Astrocyte (in vitro differentiated cells and primary cell): ENCODE measurements at places on chromosomes 4 and X. TPM values are rescaled to one million over a fixed set of nuclear protein-coding genes. Genes with fewer than 3 reads are reported as not detected.

DNA sequence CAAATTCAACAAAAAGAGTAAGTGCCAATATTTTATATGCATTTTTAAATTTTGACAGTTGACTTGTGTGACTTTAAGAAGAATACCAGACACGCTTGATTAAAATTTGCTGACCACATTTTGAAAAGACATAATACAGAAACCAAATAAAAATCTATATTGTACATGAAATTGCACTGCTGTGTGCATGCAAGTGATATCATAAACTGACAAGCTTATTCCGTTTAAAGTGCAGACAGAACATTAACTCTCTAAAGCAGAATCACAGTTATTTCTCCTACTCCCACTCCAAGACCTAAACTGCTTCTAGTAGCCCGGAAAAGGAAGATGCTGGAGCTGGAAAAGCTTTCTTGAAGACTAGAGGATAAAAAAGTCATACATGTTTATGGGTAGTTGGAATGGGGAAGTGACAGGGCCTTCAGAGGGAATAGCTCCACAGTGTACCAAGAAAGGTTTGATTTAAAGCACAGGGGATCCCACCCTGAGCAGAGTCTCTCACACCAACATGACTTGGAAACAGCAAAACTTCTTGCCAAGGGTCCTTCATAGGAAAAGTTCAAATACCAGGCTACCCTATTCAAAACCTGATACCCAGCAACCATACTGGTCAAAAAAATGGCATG is 34.1 kb upstream of the NAF1 start:
- H3K27me3 ChIP-seq: no peaks in the 10 kb centered on the region
- H3K4me3 ChIP-seq: no peak overlapping the region
- no peak overlapping the region for H3K27ac ChIP-seq
- no peak for DNase-seq
- no peaks in the 10 kb centered on the region for H3K36me3 ChIP-seq

Gene FAAH2
- 0.19 and 0.20 TPM in 2 replicates for total RNA-seq

Gene XPNPEP2
- not detected in 2 replicates for total RNA-seq

Gene RTL9
- 0.91 and 0.94 TPM in 2 replicates for total RNA-seq

Gene MAGEC2
- not detected in 2 replicates for total RNA-seq

DNA sequence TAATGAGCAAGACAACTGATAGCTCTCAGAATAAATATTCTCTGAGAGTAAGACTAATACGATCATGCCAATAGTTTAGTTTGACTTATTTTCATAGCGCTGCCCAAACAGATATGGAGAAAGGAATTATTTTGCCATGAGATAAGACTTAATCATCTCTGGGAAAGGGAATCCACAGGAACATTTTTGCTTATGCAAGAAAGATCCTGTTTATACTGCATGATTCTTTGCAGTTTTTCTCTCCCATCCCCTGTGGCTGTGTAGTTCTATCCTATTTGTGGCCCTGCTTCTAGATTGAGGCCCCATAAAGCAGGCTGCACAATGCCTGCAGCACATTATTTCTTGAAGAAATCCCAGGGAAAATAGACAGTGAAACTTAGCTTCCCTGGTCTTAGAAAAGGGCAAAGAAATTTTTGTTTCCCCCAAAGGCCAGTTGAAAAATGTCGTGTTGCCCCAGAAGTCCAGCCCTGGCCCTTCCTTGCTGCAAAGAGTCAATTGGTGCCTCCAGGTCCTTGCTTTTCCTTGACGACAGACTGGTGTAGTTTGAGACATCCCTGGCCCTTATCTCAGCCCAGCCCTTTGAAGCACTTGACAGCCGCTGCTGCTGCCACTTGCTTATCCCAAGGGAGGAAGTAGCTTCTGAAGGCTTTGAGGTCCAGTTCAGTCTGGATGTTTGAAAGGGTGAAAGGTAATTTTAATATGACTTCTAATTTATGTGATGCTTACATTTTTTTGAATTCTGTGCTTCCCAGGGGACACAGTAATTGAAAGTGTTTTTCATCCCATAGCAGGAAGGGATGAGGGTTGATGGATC is 45.0 kb upstream of the SH3RF1 start:
- peak; percentile 74 for DNase-seq
- H3K4me1 ChIP-seq: peaks cover 18% of the 10 kb centered on the region
- H3K4me3 ChIP-seq: no peak overlapping the region

Gene DDX53
- not detected in 2 replicates for total RNA-seq

DNA sequence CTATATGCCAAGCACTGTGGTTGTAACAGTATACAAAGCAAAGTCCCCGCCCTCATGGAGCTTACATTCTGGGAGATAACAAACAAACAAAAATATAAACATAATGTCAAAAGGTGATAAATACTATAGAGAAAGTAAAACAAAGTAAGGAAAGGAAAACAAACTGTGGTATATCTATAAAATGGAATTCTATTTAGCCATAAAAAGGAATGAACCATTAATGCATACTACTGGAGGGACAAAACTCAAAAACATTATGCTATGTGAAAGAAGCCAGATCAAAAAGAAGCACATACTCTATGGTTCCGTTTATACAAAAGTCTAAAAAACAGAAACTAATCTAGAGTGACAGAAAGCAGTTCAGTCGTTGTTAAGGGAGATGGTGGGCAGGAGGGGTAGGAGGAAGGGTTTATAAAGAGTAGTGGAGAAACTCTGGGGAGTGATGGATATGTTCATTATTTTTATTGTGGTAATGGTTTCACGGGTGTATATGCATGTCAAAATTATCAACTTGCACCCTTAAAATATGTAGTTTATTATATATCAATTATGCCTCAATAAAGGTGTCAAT is 31.5 kb downstream of the GPC3 start:
- no peaks in the 10 kb centered on the region for H3K27me3 ChIP-seq
- H3K4me1 ChIP-seq: no peaks in the 10 kb centered on the region
- H3K36me3 ChIP-seq: no peaks in the 10 kb centered on the region

- no peak overlapping the region for H3K27ac ChIP-seq
- no peak overlapping the region for H3K4me3 ChIP-seq
- H3K36me3 ChIP-seq: no peaks in the 10 kb centered on the region
Measured at GRCh38 chrX:153499876-153500275, 5.1 kb downstream of the BGN start.

DNA sequence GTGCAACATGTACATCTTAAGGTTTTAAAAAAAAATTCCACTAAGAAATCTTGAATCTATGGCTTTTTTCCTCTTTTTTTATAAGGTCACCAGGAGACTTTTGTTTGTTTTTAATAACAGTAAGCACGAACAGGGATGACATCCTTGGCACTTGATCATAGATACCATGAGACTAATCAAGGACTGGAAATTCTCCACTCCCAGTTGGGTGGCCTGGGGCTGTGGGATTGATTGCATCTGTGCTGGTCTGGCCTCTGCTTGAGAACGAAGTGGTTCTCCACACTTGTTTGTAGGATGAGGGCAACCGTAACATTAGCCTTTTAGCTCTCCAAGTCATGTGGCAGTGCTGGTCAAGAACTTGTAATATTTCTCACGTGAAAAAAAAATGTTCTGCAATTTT is 35.4 kb downstream of the SNX25 start:
- no peak overlapping the region for H3K27ac ChIP-seq
- peaks cover 3% of the 10 kb centered on the region for H3K36me3 ChIP-seq
- H3K27me3 ChIP-seq: no peaks in the 10 kb centered on the region

- no peaks in the 10 kb centered on the region for H3K27me3 ChIP-seq
- no peaks in the 10 kb centered on the region for H3K4me1 ChIP-seq
- no peak overlapping the region for H3K4me3 ChIP-seq
- H3K27ac ChIP-seq: no peak overlapping the region
- no peak for DNase-seq
Measured at GRCh38 chrX:108216405-108216804, 124.8 kb downstream of the ATG4A start.

DNA sequence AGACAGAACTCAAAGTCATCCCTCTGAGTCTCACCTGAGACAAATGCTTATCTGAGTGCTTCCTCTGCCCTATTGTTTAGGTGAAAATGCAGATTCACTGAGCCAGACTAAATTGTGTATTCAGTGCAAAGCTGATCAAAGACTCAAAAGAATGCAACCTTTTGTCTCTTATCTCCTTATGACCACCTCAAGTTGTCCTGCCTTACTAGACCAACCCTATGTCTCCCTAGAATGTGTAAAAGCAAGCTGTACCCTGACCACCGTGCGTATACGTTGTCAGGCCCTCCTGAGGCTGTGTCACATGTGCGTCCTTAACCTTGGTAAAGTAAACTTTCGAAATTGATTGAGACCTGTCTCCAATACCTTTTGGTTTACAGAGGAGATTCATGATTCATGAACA is 63.6 kb upstream of the SH3RF1 start:
- DNase-seq: no peak
- H3K27ac ChIP-seq: no peak overlapping the region
- no peak overlapping the region for H3K4me3 ChIP-seq
- H3K36me3 ChIP-seq: no peaks in the 10 kb centered on the region
- H3K27me3 ChIP-seq: no peaks in the 10 kb centered on the region

Gene TEX13D
- not detected in 2 replicates for total RNA-seq

Gene RASL11B
- total RNA-seq: 4.4 and 5.1 TPM in 2 replicates

DNA sequence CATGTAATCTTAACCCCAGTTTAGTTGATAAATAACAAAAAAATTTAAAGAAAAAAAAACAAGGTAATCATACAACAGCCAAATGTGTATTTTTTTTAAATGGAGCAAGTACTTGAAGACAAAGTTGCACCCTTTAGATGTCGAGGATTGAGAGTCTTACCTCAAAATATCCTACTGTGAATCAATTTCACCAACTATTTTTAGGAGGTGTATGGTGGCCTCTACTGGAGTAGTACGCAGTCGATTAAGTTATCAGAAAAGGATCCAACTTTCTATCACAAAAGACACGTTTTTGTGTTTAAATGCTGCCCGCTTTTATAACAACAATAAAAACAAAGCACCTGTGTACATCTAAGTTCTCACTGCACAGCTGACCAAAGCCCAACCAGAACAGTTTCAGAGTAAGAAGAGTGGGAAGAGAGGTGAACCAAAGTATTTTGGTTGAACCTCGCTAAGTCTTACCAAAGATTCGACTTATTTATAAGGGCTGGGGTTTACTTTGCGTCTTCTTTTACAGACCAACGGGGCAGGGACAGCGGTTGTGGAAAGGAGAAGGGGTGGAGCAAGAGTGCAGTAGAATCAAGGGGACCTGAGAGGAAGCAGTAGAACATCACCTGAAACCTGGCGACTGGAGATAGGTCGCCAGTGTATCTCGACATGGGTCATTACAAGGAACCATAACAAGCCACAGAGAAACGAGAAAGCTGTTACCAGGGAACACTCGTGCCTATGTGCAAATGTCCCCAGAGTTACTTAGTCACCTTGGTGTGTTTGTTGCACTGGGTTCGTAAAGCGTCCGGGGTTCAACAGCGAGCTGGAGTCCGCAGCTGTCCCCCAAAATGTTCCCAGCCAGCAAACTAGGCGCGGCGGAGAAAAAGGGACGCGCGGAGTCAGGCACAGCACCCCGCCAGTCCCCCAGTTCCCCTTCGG is 1.1 kb downstream of the RPS6KA6 start:
- no peaks in the 10 kb centered on the region for H3K27me3 ChIP-seq
- H3K36me3 ChIP-seq: no peaks in the 10 kb centered on the region
- no peak for DNase-seq

DNA sequence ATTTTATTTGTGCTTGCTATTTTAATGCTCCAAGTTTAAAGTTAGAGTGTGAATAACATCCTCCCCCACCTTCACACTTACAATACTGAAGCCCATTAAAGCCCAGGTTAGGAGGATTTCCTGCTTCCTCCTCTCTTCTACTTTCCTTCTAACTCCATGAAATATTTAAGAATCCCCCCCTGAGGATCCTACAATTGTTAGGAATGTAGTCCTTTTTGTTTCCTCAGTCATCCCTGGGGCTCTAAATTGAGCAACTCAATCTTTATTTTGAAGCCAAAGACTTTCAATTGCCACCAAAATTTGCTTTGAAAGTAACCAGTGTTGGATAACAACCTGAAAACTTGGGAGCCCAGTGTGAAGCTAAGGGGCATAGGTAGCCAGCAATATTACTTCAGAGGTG is 276.9 kb downstream of the FAM47A start:
- H3K4me1 ChIP-seq: no peaks in the 10 kb centered on the region
- no peaks in the 10 kb centered on the region for H3K36me3 ChIP-seq
- no peak overlapping the region for H3K4me3 ChIP-seq
- no peak overlapping the region for H3K27ac ChIP-seq
- H3K27me3 ChIP-seq: no peaks in the 10 kb centered on the region

Gene DMRTC1
- total RNA-seq: not detected in 2 replicates

Gene DNAJB14
- total RNA-seq: 60.5 and 68.5 TPM in 2 replicates

DNA sequence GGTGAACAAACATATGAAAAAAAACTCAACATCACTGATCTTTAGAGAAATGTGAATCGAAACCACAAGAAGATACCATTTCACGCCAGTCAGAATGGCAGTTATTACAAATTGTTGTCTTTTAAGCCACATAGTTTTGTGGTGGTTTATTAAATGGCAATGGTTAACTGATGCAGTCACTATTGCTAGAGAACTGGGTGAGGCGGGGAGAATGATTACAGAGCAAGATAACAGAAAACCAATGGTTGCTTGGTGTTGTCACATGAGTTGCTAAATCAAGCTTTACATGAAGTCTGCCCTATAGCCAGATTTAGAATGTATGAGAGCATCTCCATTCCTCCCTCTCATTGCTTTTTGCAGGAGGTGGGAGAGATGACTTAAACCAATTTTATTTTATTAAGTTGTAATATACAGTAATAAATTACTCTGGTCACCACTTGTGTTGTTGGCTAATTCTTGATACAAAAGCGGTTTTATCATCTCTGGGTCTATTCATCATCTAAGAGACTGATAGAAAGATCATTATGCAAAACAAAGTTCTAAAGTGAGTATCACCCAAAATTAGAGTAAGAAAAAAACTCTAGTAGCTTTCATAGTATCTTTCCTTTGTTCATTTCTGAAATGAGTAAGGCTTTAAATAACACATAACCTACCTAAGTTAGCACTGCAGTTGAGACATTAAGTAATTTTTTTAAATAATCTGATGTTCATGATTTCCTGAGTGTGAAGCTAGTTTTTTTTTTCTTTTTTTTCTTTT is 859.5 kb downstream of the STIM2 start:
- H3K4me3 ChIP-seq: no peak overlapping the region
- no peaks in the 10 kb centered on the region for H3K27me3 ChIP-seq
- no peak for DNase-seq
- no peaks in the 10 kb centered on the region for H3K36me3 ChIP-seq
